Activated CD4-positive, alpha-beta T cell treated with anti-CD3 and anti-CD28 coated beads for 36 hours (primary cell): ENCODE measurements at places on chromosomes 11 and 22. TPM values are rescaled to one million over a fixed set of nuclear protein-coding genes. Genes with fewer than 3 reads are reported as not detected.

The SCN3B gene
- total RNA-seq = not detected

The NPTXR gene
- 1.3 TPM for total RNA-seq

The MYOD1 gene
- not detected for total RNA-seq

The SEC14L6 gene
- not detected for total RNA-seq

The NPAS4 gene
- total RNA-seq = 0.07 TPM

The SLC22A24 gene
- not detected for total RNA-seq

The THY1 gene
- total RNA-seq = 0.91 TPM

The NRIP3 gene
- 2.2 TPM for total RNA-seq

The GDPD4 gene
- total RNA-seq = not detected

DNA sequence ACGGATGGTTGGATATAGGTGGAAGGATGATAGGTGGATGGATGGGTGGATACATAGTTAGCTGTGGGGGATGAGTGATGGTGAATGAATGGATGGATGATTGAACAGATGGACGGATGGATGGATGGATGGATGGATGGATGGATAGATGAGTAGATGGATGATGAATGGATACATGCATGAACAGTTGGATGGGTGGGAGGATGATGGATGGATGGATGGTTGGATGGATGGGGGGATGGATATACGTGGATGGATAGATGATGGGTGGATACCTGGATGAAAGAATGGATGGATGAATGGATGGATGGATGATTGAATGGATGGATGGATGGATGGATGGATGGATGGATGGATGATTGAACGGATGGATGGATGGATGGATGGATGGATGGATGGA is 68.4 kb upstream of the PRR5 start:
- H3K4me1 ChIP-seq = no peaks in the 10 kb centered on the region
- H3K27me3 ChIP-seq = no peaks in the 10 kb centered on the region
- no peak for DNase-seq
- H3K36me3 ChIP-seq = no peaks in the 10 kb centered on the region
- H3K4me3 ChIP-seq = no peak overlapping the region

- H3K4me1 ChIP-seq = no peaks in the 10 kb centered on the region
- peaks cover 32% of the 10 kb centered on the region for H3K27me3 ChIP-seq
- no peak overlapping the region for H3K27ac ChIP-seq
- no peak for DNase-seq
- H3K4me3 ChIP-seq = no peak overlapping the region
- H3K36me3 ChIP-seq = no peaks in the 10 kb centered on the region
These were observed 301.1 kb downstream of the BUD13 start for GRCh38 chr11:116471608-116472256.

DNA sequence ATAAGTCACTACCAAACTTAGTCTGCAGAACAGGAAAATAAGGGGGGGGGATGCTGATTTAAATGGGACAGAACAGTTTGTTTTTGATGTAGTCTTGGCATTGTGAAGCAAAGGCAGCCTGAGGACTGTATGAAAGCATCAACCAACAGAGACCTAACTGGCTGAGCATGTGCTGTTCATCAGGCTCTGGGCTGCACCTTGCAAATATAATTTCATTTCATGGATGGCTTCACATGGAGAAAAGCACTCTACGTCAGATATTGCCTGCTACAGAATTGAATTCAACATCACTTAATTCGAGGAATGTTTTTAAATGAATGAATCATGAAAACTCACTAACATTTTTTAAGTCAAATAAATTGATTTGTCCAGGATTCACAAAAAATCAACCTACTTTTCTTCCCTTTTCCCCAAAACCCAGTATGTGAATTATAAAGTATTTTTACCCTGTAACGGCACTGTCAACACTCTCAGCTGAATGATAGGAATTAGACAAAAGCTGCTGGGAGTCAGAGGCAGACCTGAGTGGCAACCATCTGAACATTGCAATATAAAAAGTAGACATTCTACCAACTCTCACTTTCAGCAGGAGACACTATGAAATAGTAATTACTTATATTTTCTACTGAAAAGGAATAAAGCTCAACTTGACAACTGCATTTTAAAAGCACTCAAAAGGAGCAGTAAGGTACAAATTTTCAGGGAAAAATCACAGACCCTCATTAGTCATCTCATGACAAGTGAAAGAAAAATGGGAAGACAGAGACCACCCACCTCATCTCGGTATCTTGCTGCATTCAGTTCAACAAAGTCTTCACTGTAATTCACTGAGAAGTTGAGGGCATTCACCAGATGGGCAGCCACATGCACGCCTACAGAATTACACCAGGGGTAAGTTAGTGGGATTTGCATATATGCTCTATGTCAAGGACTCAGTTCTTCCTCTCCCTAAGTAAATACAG is 47.5 kb downstream of the NOX4 start:
- no peak for DNase-seq
- no peaks in the 10 kb centered on the region for H3K36me3 ChIP-seq
- no peak overlapping the region for H3K27ac ChIP-seq

- peaks cover 2% of the 10 kb centered on the region for H3K27me3 ChIP-seq
- no peak for DNase-seq
- H3K4me1 ChIP-seq = no peaks in the 10 kb centered on the region
- no peak overlapping the region for H3K27ac ChIP-seq
- H3K4me3 ChIP-seq = no peak overlapping the region
These were observed 188.0 kb upstream of the NCAM1 start for GRCh38 chr11:112773264-112773663.

GRCh38 chr22:50089682-50090411 is at the start of gene MOV10L1:
TSS of gene MOV10L1 (plus strand) at chr22:50090006. CDS start at chr22:50090089, 83 bp downstream.
- no peak within 1 kb of the TSS for H3K27ac ChIP-seq
- peak; percentile 58 for DNase-seq
- H3K36me3 ChIP-seq = peaks cover 4% of the 10 kb centered on the region
- H3K4me1 ChIP-seq = peaks cover 10% of the 10 kb centered on the region

- DNase-seq = no peak
- H3K27ac ChIP-seq = no peak overlapping the region
- no peak overlapping the region for H3K4me3 ChIP-seq
These were observed 252.4 kb downstream of the GRM5 start for GRCh38 chr11:88813233-88813915.

DNA sequence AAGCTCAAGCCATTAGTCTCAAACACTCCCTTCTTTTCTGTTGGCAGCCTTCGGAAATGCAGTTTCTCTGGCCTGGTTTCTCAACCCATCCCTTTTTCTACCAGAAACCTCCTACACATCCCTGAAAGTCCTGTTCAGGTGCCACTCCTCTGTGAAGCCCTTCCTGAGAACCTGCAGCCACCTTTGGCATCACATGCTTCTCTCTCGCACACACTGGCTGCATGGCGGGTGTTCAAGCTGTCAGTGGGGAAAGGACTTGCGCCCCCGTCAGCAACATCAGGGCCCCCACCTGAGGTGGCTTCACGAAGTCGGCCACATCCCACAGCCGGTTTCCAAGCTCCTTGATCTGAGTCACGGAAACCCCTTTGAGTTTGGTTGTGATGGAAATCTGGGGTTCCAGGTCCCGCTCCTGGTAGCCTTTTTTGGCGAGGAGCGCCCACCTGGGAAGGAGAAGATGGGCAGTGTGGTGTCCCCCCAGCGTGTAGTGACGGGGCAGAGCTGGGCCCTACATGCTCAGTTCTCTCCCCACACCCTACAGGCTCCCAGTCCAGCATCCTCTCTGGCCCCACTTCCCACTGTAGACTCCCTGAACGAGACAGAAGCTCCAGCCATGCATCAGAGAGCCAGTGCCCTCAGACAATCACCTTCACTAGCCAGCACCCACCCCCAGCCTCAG is 1.7 kb upstream of the LRRC74B start:
- peaks cover 23% of the 10 kb centered on the region for H3K4me1 ChIP-seq
- no peak overlapping the region for H3K4me3 ChIP-seq
- no peak for DNase-seq
- H3K27ac ChIP-seq = no peak overlapping the region
- peaks cover 15% of the 10 kb centered on the region for H3K27me3 ChIP-seq

GRCh38 chr11:12999597-12999996 is 9.5 kb upstream of the RASSF10 start:
- H3K4me3 ChIP-seq = no peak overlapping the region
- H3K27me3 ChIP-seq = peaks cover 30% of the 10 kb centered on the region
- DNase-seq = no peak
- H3K27ac ChIP-seq = no peak overlapping the region

DNA sequence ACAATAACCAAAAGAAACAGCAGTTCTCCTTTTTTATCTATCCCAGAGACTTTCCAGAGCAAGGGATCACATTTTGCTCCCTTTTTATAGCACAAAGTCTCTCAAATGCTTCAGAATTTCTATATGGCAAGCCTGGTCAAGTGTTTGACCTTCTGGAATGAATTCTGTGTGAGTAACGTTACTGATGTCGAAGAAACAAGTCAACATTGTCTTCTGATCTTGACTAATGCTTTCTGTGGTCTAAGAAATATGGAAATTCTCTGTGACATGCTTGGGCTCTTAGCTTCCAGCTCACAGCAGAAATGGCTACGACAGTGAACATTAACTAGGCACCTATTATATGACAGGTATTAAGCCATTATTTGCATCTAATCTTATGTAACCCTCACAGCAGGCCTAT is 411.7 kb downstream of the CADM1 start:
- H3K27ac ChIP-seq = no peak overlapping the region
- DNase-seq = no peak

DNA sequence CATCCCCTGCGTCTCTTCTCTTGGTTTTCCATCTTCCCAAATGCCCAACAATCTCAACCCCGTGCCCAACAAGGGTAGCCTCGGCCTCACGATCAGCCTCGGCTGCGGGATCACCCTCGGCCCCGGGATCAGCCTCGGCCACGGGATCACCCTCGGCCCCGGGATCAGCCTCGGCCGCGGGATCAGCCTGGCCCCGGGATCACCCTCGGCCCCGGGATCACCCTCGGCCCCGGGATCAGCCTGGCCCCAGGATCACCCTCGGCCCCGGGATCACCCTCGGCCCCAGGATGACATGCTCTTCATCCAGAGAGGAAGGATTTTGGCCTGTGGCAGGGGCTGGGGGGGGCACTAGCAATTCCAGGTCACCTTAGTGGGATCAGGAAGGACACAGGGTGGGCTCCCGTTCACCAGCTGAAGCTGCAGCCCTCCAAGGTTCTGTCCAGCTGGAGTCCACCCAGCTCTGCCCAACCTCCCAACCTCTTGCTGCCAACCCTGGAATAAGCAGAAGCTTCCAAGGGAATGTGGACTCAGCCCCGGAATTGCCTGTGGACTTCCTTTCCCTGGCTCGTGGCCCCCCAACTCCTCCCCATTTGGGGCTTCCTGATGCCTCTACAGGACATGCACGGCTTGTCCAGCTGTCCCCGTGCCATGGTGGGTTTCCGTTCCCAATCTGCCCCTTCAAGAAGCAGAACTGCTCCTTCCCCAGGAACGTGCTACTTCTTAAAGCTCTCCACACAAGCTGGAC is 6.2 kb downstream of the ALG12 start:
- H3K27me3 ChIP-seq = no peaks in the 10 kb centered on the region
- no peak for DNase-seq
- H3K4me3 ChIP-seq = no peak overlapping the region
- no peak overlapping the region for H3K27ac ChIP-seq
- peaks cover 9% of the 10 kb centered on the region for H3K36me3 ChIP-seq
- H3K4me1 ChIP-seq = peaks cover 4% of the 10 kb centered on the region

DNA sequence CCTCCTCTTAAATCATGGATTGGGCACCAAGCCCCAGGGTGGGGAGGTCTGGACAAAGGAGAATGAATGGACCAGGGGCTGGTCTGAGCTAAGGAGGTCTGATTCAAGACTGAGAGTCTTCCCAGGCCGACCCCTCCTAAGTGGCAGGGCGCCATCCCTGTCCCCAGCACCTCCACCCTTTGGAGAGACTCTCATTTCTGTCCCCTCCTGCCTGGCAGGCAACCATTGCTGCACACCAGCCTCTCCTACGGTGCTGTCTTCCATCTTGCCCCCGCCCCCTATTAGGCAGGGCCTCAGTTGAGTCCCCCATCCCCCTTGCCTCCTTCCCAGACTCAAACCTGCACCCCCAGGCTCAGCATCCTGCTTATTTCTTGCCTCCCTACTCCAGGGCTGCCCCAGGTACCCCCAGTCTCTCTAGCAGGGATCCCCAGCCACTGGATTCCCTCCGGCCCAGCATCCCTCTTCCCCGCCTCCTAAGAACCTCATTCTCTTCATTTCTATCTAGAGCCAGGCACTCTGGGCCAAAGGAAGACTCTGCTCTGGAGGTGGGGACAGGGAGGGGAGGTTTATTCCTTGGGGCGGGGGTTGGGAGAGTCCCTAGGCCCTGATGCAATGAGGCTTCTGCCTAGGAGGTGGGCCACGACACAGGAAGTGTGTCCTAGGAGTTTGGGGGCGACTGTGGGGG is 1.7 kb upstream of the RCOR2 start:
- peaks cover 3% of the 10 kb centered on the region for H3K27me3 ChIP-seq
- H3K4me3 ChIP-seq = no peak overlapping the region
- H3K4me1 ChIP-seq = peaks cover 12% of the 10 kb centered on the region
- no peak for DNase-seq
- H3K27ac ChIP-seq = no peak overlapping the region

DNA sequence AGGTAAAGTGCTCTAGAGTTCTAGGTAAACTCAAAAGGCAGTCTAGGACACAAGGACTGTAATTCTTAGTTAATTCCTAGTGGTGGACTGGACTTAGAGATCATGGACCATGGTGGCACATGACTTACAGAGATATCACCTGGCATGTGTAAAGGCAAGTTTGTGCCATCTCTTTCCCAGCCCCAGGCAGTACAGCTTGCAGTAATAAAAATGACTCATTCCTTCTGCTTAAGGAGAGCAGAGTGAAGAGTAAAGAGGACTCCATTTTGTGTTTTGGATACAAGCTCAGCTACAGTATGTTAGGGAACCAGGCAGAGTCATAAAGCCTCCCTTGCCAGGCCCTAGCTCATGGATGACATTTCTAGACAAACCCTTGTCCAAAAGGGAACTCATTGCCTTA is 629.9 kb downstream of the JRKL start:
- no peak for DNase-seq
- H3K36me3 ChIP-seq = no peaks in the 10 kb centered on the region

GRCh38 chr11:36398231-36398953 is 102.3 kb downstream of the PRR5L start:
- DNase-seq = no peak
- no peak overlapping the region for H3K4me3 ChIP-seq
- peaks cover 24% of the 10 kb centered on the region for H3K36me3 ChIP-seq
- no peak overlapping the region for H3K27ac ChIP-seq

DNA sequence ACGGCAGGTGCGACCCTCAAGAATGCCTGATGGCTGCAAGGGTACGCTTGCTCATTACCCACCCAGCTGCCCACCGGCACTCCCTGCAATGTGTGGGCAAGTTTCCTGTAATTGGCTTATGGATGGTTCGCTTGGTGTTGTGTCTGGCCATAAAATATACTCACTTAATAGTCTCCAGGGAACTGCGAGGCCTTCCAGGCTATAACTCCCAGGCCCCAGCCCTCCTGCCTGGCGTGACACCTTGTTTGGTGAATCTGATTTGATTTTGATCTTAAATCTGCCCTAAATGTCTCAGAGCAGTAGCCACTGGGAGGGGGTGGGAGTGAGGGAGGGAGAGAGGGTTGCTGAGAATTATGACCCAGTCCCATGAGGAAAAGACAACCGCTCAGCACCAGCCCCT is 572.2 kb downstream of the BUD13 start:
- no peaks in the 10 kb centered on the region for H3K4me1 ChIP-seq
- no peak for DNase-seq
- peaks cover 4% of the 10 kb centered on the region for H3K27me3 ChIP-seq
- no peak overlapping the region for H3K27ac ChIP-seq
- no peaks in the 10 kb centered on the region for H3K36me3 ChIP-seq
- no peak overlapping the region for H3K4me3 ChIP-seq

GRCh38 chr11:113884361-113884836 is 9.0 kb upstream of the USP28 start:
- H3K4me3 ChIP-seq = no peak overlapping the region
- H3K4me1 ChIP-seq = no peaks in the 10 kb centered on the region
- no peaks in the 10 kb centered on the region for H3K36me3 ChIP-seq
- DNase-seq = no peak
- no peak overlapping the region for H3K27ac ChIP-seq

GRCh38 chr22:40418366-40419201 is 48.2 kb downstream of the SGSM3 start:
- DNase-seq = no peak
- H3K4me1 ChIP-seq = peaks cover 16% of the 10 kb centered on the region
- no peak overlapping the region for H3K4me3 ChIP-seq
- H3K36me3 ChIP-seq = peaks cover 30% of the 10 kb centered on the region
